ENCODE measurements at places on chromosomes 4 and X. TPM values are rescaled to one million over a fixed set of nuclear protein-coding genes. Genes with fewer than 3 reads are reported as not detected.

DNA sequence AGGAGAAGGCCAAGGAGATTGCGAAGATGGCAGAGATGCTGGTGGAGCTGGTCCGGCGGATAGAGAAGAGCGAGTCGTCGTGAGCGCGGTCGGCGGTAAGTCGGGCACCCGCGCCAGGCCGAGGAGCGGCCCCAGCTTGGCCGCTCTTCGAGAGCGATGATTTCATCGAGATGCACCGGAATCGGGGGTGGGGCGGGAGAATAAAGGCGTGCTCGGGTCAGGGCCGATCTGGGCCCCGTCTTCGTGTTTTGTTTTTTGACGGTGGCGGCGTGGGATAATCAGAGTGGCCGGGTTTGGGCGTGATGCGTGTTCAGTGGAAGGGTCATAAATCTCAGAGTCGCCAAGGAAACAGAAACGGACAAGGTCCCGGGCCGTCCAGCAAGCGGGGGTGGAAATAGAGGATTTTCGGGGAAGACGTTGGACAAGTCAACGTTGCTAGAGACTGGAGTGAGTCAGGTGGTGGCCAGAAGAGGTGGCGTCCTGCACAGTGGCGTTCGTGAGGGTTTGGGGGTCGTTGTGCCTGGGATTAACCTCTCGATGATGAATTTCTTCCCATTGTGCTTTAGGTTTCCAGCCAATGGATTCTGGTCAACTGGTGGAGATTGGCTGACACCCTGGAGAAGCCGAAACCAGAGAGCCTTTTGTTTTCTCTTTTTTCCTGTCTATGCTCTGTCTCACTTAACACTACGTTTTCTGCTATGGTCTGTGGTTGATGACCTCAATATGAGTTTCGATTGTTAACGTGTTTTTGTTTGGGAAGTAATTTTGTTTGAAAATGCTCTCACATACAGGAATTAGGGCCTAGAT lies 882 bp downstream of the MRFAP1 start:
- DNase-seq = no peak

- no peak for DNase-seq
These were observed 140.2 kb upstream of the KLF3 start for GRCh38 chr4:38523524-38524448.

PGRMC2 gene
- total RNA-seq = 45.0 TPM

TMSB15A gene
- 2.1 TPM for total RNA-seq

GRCh38 chr4:169741569-169741968 lies 16.2 kb downstream of the HPF1 start:
- no peak for DNase-seq

DNA sequence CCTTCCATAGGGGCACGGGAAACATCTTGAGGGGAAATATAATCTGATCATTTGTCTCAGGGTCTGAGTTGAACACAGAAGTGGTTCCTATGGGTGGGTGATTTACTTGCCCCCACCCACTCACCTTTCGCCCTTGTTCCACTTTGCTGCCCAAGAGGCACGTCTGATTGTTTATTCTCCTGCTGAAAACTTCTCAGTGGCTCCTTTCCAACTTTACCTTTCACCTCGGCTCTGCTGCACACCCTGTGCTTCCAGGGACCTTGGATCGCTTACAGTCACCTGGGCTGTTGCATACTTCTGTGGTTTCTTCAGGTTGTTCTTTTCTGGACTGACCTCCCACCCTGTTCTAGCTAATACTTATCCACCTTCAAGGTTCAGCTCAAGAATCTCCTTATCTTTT lies 213.4 kb upstream of the JADE1 start:
- DNase-seq = no peak

PCSK1N gene
- not detected for total RNA-seq

ATOH1 gene
- not detected for total RNA-seq

DNA sequence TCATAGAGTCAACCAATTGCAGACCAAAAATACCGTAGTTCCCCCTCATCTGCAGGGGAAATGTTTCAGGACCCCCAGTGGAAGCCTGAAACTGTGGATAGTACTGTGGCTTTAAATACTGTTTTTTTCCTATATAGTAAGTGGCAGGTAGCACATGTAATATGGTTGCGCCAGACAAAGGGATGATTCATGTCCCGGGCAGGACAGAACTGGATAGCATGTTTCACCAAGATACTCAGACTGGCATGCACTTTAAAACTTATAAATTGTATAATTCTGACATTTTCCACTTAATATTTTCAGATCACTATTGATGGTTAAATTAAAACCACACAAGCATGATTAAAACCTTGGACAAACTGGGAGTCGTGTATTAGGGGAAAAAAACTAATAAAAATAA lies 276.3 kb upstream of the AGA start:
- DNase-seq = no peak
